Forelimb muscle (tissue), 1 donor: ENCODE measurements at places on chromosomes 5 and 9. TPM values are rescaled to one million over a fixed set of nuclear protein-coding genes. Genes with fewer than 3 reads are reported as not detected.

GRCh38 chr9:121249563-121249962 is 18.4 kb upstream of the GSN start:
- DNase-seq = no peak

- no peak for DNase-seq
These were observed 64.8 kb downstream of the SMIM23 start for GRCh38 chr5:171850324-171850947.

DNA sequence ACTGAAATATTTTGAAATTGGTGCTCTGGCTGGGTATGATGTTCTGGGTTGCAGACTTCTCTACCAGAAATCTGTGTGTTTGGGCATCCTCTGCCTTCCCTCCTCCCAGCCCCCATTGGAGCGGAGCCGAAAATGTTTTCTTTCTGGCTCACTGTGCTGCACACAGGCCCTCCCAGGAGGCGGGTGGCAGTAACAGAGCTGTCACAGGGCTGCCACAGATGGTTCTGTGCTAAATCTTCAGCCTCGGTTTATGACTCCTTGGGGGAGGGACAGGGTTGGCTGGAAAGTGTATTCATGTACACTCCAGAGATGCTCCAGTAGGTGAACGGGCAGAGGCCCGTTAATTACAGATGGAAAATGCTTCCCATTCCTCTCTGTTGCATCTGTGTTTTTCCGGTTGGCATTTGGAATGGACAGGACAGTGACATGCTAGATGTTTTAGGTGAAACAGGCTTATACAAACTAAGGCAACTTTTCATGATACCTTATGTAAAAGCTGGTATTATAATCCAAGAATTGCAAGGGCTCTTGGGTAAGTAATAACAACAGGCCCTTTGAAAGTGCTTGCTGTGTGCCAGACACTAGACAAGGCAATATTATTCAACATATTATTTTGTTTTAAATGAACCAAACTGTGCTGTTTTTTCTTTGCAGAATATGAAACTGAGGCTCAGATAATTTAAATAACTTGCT is 180.2 kb downstream of the ADCY2 start:
- DNase-seq = no peak

- no peak for DNase-seq
These were observed 59.5 kb upstream of the FBXL7 start for GRCh38 chr5:15440434-15440833.

- no peak for DNase-seq
These were observed 26.1 kb downstream of the SPDL1 start for GRCh38 chr5:169609716-169610115.

DNA sequence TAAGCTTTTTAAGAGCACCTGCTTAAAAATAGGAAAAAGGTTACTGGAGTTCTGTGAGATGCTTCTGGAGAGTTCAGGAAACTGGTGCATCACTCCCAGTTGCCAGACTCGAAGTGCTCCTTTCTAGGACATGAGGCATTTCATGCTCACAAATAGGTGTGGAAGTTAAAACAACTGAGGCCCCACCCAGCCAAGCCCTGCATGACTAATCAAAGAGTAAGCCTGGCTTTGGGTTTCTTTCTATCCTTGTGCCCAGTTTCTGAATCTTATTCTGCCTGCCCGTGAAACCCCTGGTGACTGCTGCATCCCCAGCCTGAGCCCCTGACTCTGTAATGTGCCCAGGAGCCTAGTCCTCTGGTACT is 7.7 kb downstream of the SPINK9 start:
- DNase-seq = no peak

- no peak for DNase-seq
These were observed 364.6 kb downstream of the TLE4 start for GRCh38 chr9:79936336-79936735.

DNA sequence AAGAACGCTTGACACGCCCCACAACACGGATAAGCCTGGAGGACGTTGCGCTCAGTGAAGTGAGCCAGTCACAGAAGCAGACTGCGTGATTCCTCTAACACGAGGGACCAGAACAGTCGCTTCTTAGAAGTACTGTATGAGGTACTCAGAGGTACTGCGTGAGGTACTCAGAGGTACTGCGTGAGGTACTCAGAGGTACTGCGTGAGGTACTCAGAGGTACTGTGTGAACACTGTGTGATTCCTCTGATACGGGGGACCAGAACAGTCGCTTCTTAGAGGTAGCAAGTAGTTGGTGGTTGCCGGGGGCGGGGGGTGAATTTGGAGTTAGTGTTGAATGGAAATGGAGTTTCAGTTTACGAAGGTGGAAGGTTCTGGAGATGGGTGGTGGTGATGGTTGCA is 5.8 kb downstream of the NDUFS6 start:
- no peak for DNase-seq

GRCh38 chr9:87513161-87513560 is 15.5 kb downstream of the DAPK1 start:
- DNase-seq = no peak

Gene CYFIP2
- polyA plus RNA-seq = 5.2 TPM

Gene LIFR
- polyA plus RNA-seq = 43.1 TPM
